NCI-H2227 treated with DMSO at 0.1 percent for 48 hours (cell line): ENCODE measurements at places on chromosomes 2 and 18.

- no peak for DNase-seq
Measured at GRCh38 chr2:109013051-109013450, 24.0 kb upstream of the EDAR start.

GRCh38 chr18:49961271-49961670, 147.9 kb upstream of the ACAA2 start:
- DNase-seq: no peak

DNA sequence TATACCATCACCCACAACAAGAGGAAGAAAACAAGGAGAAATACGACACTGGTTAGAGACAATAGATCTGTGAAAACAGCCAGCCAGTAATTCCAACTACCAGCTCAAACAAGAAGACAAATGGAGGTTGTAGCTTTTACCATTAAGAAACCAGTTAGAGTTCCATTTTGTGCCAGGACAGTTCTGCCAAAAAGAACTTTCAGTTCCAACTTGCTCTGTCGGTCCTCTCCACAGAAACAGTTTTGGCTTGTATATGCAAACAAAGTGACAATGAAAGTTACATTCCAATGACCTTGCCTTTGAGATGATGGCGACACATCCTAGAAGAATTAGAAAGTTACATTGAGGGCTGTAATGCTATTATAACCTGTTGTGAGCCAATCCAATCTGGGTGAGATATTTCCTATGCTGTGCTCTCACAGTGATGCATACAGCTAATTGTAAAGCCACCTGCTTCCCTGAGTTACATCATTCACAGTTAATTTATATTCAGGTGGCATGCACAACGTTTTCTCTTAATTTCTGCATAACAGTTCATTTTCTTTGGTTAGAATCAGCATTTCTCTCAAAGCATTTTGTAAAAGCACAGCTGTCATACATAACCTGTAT, 1378.4 kb upstream of the PIK3C3 start:
- no peak for DNase-seq

DNA sequence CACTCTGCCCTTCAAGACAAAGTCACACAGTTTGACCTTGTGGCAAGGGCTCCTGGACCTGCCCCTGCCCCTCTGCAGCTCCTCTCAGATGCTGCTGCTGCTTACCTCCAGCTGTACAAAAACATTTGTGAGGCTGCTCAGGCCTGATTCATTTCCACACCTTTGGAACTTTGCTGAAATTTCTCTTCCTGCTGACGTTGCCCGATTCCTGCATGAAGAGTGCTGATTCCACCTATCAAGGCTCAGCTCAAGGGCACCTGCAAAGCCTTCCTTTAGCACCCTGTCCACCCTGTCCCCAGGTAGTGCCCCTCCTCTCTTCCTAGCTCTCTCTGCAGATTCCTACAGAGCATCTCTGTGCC, 738.3 kb upstream of the HS6ST1 start:
- DNase-seq: no peak

GRCh38 chr2:167933097-167933814, 314.1 kb downstream of the STK39 start:
- DNase-seq: peak; percentile 42

DNA sequence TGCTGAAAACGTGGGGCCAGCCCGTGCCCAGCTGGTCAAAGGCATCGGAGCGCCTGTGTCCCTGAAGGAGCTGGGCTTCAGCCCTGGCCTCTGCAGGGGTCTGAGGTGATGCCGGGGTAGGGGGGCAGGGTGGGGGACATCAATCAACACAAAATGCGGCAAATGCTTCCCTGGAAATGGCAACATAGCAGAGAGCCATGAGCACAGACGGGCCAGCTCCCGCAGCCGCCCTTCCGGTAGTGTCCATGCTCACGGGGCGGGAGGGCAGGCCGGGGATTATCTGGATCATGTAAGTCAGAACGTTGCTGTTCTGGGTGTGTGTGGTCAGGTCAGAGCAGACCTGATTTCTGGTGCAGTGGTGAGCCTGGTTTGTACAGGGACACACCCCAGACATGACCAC, 56.5 kb upstream of the TWIST2 start:
- DNase-seq: no peak

DNA sequence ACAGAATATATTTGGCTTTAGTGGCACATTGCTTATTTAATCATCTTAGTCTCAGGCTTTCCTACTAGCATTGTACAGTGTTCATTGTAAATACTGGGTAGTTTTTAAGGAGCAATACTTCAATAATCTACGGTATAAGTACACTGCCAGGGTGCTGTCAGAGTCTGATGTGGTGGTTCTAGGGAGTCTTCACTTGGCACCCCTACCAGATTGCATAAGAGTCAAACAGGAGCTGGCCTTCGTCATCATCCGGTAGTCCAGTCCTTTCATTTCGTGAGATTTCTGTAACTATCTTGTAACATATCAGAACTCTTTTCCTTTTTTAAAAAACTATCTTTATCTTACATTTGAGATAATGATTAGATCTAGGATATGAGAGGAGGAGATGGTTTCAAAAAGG, 91.1 kb downstream of the ZNF532 start:
- no peak for DNase-seq
